GM12865 (cell line): ENCODE measurements at places on chromosomes 6 and 20.

DNA sequence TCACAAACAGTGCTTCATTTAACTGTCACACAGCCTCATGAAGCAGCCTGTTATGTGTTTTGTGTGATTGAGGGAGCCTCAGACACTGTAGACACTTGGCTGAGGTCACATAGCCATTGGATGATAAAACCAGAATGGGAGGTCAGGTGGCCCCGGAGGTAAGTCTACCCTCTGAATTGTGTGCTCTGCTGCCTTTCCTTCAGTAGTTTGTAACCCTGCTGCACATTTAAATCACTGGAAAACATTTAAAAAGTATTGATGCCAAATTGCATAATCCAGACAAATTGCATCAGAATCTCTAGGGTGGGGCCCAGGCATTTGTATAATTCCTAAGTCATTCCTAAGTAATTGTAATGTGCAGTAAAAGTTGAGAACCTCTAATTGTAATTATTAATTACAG lies 85.2 kb upstream of the ECI2 start:
- DNase-seq: no peak

DNA sequence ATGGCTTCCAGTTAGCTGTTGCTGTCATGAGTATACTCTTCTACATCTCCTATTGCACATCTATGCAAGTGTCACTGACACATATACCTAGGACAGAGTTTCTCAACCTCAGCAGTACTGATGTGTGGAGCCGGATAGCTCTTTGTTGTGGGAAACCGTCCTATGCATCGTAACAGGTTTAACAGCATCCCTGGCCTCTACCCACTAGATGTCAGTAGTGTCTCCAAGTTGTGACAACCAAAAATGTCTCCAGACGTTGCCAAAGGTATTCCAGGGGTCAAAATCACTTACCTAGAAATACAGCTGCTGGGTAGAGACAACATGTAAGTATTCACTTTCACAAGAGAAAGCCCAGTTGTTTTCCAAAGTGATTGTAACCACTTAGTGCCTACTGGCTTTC lies 637.6 kb downstream of the RNF144B start:
- peak; percentile 7 for DNase-seq

DNA sequence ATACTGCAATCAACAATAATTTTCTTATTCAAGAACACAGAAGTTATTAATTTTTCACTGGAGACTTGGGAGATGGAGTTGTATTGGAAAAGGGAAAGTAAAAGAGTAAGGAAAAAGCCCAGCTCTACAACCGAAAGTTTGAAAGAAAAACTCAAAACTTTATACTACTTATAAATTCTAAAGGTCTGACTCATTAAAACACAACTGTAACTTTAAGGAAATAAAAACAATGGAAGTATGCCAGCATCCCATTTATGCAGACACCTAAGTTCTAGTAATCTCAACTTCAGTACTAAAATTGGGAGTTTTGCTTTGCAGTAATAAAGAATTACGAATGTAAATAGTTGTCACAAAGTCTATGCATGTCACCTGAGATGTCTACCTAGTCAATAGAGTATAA lies 80.6 kb downstream of the IRAK1BP1 start:
- no peak for DNase-seq

GRCh38 chr6:9100869-9101580 lies 665.7 kb upstream of the SLC35B3 start:
- DNase-seq: no peak

GRCh38 chr20:33282991-33283555 lies at the start of gene BPIFB1:
BPIFB1 (plus strand) TSS chr20:33283214; CDS start chr20:33286074, 2,860 bp downstream.
- DNase-seq: no peak

DNA sequence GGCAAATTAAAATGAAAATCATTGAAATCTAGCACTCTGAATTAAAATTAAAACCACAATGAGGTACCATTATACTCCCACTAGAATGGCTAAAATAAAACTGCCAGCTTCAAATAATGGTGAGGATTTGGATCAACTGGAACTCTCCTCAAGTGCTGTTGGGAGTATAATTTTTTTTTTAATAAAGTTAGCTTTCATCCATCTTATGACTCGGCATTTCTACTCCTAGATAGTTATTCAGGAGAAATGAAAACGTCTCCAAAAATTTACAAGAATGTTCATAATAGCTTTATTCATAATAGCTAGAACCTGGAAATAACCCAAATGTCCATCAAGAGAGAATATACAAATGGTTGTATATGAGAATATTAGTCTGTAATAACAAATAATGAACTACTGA lies 63.2 kb downstream of the ASXL1 start:
- no peak for DNase-seq

- DNase-seq: no peak
Measured at GRCh38 chr6:106973018-106973835, 1.3 kb downstream of the CD24 start.

- no peak for DNase-seq
Measured at GRCh38 chr6:31407699-31408098, 4.3 kb downstream of the MICA start.

GRCh38 chr6:114579486-114579885 lies 236.7 kb upstream of the HS3ST5 start:
- no peak for DNase-seq

DNA sequence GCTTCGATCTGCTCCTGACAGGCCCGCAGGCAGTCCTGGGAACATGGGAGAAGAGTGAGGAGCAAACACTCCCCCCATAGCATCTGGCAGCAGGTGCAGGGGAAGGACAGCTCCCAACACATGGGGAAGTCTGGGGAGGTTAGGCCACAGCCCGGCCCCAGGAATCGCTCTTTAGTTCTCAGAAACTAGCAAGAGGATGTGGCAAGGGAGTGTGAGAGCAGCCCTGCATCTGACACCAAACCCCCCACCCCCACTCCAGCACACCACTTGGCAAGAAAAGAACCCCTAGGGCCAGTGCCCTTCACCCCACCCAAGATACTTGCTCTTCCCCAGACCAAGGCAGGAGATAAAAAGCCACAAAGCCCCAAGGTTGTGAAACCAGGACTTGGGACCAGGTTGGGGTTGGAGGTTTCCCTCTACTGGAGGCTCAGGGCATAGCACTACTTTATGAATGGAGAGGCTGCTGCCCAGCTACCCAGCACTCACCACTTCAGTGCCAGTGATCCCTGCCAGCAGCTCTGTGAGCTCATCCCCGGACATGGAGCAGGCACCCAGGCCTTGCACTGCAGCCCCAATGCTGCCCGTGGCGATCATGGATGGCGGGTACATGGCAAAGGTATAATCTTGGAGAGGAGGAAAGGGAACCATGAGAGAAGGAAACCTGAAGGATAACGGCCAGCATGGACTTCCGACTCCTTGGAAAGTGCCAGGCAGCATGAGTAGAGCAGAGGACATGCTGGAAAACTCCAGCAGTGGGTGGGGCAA lies 5.4 kb downstream of the CCND3 start:
- DNase-seq: peak; percentile 88

- no peak for DNase-seq
Measured at GRCh38 chr6:157531986-157532365, 151.0 kb downstream of the ZDHHC14 start.

DNA sequence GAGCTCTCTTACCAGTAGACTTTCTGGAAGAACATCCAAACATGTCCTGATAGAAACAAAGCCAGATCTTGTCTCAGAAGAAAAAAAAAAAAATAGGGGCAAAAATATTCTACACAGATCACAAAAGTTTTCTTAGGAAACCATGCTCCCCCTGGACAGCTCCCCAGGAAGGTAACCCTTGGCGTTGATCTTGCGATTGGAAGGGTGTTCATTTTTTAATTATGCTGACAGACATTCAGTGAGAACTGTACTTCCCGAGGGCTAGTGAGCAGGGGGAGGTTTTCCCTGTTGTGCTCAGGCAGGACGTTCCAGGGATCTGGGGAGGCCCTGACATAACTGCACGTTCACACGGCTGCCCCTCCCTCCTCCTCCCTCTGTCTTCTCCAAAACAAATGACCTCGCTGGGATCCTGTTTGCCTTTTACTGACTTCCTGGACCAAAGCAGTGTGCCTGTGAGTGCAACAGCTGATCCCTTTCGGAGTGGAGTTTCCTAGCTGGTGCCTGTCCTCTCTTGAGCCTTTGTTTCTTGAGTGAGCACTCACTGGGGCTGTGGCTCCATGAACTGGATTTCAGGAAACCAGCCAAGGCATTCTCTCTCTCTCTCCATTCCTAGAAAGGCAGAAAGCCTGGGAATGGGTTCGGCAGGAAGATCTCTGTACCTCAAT lies 46.7 kb downstream of the MARCKS start:
- no peak for DNase-seq

- DNase-seq: no peak
Measured at GRCh38 chr20:12243327-12243726, 325.6 kb downstream of the BTBD3 start.

DNA sequence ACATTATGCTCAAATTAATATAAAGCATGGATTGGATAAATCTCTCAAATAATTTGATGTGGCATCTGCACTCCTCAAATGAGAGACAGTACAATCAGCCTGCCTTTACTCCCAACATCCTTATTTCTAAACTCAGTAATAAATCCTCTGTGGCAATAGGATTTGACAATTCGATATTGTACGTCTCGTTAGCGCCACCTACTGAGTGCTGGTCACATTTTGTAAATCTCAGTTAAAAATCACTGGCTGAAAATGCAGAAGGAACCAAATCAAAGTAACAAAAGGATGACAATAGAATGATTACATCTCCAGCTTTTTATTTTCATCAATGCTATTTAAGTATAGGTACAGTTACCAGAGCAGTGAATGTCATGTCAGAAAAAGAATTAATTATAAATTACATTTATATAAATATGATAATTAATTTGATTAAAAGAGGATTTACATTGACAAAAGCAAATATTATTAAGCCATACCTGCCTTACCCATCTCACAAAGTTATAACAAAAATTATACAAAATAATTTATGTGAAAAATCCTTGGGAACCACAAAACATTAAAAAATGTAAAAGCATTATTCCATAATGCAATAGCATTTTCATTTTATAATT lies 20.2 kb upstream of the GJE1 start:
- peak; percentile 78 for DNase-seq

- peak; percentile 35 for DNase-seq
Measured at GRCh38 chr20:10649080-10649796, 24.6 kb downstream of the JAG1 start.

- no peak for DNase-seq
Measured at GRCh38 chr20:37152284-37152683, 26.8 kb upstream of the RPN2 start.

DNA sequence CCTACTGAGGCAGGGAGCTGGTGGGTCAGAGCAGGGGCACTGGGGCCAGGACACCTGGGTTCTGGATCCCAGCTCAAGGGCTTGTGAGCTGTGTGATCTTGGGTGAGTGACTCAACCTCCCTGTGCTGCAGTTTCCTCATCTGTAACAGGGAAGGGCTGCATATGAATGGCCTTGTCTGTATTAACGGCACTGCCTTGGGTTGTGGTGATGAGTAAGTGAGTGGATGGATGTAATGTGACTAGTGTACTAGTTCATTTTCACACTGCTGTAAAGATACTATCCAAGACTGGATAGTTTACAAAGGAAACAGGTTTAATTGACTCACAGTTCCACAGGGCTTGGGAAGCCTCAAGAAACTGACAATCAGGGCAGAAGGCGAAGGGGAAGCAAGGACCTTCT lies 233.5 kb downstream of the TAF4 start:
- no peak for DNase-seq

DNA sequence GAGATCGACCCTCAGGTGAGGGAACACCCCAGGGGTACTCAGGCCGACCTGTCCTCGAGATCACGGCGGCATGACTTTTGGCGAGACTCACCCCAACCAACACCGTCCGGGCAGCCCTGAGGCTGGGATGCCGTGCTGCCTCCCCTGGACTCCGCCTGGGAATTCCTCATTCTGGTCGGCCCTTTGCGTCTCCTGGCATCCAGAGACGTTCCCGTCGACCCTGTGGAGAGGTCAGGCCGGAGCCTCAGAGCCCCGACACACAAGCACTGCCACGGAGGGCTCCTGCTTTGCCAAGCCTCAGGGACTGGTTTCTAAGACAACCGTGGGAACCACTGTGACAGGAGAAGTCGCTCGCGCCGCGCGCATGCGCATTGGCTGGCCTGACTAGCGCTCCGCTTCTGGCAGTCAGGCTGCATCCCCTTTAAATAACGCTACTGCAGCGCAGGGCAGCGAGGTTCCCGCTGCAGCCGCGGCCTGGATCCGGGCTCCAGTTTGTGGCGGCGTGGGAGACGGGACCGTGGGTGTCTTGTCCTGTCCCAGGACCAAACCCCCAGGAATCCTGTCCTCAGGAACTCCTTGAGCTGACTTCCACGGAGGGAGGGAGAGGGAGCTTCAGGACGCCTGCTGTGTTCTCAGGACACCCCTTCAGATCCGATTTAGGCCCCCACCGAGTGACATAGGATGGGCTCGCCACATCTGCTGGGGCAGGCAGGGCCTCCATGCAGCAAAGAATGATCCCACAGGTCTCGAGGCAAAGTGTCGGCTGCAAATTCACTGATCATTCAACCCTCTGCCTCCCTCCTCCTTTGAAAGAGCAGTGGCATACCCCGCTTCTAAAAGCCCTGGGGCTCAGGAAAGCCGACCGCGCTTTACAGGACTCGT lies 163.2 kb upstream of the ZNF337 start:
- DNase-seq: no peak

DNA sequence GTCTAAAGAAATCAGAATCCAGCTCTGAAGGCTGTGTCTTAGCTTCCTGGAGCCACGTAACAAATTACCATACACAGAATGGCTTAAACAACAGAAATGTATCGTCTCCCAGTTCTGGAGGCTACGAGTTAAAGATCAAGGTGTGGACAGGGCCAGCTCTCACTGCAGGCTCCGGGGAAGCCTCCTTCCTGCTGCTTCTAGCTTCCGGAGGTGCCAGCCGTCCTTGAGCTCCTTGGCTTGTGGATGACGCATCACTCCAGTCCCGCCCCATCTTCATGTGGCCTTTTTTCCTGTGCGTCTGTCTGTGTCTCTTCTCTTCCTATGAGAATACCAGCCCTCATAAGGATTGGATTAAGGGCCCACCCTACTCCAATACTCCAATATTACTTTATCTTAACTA lies 319.1 kb upstream of the QKI start:
- no peak for DNase-seq

- no peak for DNase-seq
Measured at GRCh38 chr20:59314997-59315396, 14.6 kb downstream of the EDN3 start.

GRCh38 chr6:121413879-121414278 lies 21.6 kb upstream of the GJA1 start:
- no peak for DNase-seq

DNA sequence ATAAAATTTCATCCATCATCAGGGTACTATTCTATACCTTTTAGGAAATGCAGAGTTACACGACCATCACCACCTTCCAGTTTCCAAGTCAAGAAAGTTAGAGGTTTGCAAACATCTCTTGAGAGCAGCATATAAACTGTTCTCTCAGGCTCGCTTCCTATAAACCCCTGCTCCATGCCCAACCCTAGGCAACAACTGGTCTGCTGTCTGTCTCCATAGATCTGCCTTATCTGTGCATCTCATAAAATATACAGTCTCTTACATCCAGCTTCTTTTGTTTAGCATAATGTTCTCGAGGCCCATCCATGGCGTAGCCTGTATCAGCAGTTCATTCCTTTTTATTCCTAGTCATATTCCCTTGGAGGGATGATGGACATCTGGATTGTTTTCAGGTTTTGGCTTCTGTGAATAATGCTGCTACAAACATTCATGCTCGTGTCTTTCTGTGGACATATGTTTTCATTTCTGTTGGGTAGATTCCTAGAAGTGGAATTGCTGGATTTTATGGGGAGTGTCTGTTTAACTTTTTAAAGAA lies 6.1 kb downstream of the PTPRT start:
- no peak for DNase-seq

GRCh38 chr6:88157106-88157505 lies 9.0 kb downstream of the CNR1 start:
- no peak for DNase-seq
